ENCODE measurements at places on chromosomes 1 and 21. TPM values are rescaled to one million over a fixed set of nuclear protein-coding genes. Genes with fewer than 3 reads are reported as not detected.
A peak's percentile ranks its signal among the peaks of the same experiment; 100 is the strongest.

- DNase-seq: no peak
Observed at GRCh38 chr1:223244366-223245103, 101.5 kb upstream of the TLR5 start.

Gene ALPL
- 11.1 TPM for total RNA-seq

DNA sequence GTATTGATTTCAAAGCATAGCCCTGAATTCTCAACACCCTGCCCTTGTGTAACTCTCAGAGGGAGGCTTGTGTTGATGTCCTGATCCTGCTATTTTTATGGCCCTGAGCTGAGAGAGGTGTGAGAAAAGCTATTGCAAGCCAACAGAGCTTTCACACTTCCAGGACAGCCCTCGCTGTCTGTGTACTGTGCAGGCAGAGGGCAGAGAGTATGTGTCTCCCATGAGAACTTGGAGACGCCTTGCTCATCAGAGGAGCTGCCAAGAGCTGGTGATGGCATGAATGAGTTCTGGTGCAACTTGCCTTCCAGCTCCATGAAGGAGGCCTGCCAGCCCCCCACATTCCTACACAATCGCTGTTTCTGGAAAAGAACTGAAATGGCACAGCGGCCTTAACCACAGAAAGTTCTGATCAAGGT, 144.1 kb upstream of the AJAP1 start:
- DNase-seq: no peak

- DNase-seq: no peak
Observed at GRCh38 chr21:44508711-44509445, 31.1 kb downstream of the KRTAP10-1 start.

GRCh38 chr1:25992689-25993171, 5.1 kb downstream of the PAFAH2 start:
- DNase-seq: no peak

Gene GNG4
- total RNA-seq: 0.38 TPM

Gene RHD
- not detected for total RNA-seq

DNA sequence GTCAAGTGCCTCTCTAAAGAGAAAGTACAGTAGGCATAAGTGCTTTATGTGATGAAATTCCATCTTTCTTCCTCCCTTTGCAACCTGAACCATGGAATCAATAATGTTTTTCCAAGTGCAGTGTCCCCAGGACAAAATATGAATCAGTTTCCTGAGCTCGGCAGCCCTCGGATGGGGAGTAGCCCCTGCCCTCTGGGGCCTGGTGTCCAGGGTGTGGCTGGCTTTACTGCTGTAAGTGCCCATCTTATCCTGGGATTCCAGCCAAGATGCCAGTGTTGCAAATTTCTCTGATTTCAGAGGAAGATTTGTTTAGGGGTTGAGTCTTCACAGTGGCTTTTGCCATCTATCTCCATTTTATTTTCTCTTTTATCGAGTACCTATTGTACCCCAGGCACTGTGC, 40.5 kb upstream of the SRP9 start:
- no peak for DNase-seq

DNA sequence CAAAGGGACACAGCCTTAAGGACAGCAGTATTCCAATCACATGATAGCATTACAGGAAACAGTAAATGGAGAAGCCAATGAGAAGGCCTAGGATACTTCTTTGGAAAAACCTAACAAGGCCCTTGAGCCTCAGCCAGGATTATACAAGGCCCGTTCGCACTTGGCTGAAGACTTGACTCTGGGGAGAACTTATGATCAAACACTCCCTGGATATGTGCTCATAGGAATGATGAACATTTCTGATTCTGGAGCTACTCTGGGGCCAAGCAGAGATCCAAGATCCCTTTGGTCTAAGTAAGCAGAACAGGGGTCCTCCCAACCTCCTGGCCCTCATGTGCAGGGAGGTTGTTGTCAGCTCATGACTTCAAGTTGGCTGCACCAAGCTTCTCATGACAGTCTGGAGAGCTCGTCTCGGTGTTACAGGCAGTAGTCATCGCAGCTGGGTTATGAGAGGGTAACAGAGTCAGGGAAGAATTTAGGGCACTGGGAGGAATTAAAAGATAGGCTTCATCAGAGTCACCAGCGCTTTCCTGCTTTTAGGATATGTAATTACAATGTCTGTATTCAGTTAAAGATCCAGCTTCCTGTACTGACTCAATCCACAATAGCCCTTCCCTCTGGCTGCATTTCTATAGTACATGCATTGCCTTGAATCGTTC, 92.5 kb upstream of the IRF2BP2 start:
- no peak for DNase-seq

Gene FMO5
- total RNA-seq: 2.4 TPM

Gene CYP4A11
- not detected for total RNA-seq

GRCh38 chr1:166165661-166166328, 1.0 kb downstream of the FAM78B start:
- DNase-seq: no peak

- no peak for DNase-seq
Observed at GRCh38 chr1:214208460-214208859, 72.5 kb upstream of the SMYD2 start.

Gene RPL11
- 706 TPM for total RNA-seq

Gene DTL
- 0.74 TPM for total RNA-seq

Gene CELA3A
- 7.6 TPM for total RNA-seq

Gene TTC39A
- total RNA-seq: 0.81 TPM

DNA sequence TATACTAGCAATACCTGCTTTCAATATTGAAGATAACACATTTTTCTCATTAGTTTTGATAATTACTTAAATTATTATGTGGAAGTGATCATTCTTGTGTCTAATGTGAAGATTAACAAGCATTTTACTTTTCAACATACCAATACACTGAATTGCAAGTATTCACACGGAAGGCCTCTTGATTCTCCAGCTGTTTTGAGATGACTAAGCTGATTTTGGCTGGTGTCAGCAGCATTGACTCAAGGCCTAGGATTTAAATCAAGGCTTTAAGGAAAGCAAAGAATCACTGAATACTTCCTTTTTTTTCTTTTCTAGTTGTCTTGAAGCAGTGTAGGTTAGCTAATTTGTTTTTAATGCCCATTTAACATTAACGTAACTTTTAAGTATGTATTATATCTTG, 373.7 kb downstream of the SRGAP2C start:
- no peak for DNase-seq

Gene ADCY10
- total RNA-seq: 0.38 TPM

DNA sequence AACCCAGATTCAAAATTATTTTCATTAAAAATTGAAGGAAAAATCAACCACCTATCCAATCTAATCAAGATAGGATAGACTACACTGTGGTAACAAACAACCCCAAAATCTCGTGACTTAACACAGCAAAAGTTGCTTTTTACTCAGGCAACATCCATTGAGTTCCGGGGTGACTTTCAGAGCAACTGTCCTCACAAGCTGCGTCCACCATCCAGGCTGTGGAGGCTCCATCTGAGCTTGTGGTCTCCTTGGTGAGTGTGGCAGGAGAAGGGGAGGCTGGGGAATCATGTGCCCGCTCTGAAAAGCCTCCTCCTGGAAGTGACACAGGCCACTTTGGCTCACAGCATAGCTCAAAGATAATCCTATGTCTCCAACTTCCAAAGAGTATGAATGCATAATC, 52.4 kb downstream of the CD2 start:
- no peak for DNase-seq

- DNase-seq: no peak
Observed at GRCh38 chr1:181768930-181769280, 285.6 kb downstream of the CACNA1E start.

Gene C8B
- not detected for total RNA-seq

- DNase-seq: no peak
Observed at GRCh38 chr1:227353186-227353585, 34.9 kb upstream of the CDC42BPA start.

- no peak for DNase-seq
Observed at GRCh38 chr1:44557778-44558177, 116.5 kb downstream of the TMEM53 start.

DNA sequence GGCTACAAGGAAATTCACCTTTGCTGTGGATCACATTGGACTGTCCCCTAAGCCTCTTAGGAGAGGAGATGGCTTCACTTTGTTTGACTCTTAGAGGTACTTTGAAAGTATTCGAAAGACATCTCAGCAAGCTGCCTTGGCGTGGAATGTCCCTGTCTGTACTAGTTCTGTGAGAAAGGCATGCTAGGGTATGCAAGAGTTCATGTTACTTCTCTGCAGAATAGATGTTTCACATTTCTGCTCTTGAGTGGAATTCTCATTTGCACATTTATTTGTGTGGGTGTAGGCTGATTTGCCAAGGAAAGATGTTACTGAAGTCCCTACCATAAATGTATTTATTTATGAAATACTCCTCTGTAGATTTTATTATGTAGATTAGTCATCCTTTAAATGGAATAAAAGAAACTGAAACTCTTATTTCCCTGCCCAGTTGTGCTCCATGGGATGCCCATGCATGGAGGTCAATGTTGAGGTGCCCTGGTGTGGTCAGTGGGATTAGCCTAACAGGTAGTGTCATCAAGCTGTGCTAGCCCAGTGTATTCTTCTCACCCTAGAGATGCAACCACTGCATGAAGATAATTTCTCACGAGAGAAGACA, 13.8 kb downstream of the MIA3 start:
- no peak for DNase-seq

Gene PPIE
- total RNA-seq: 29.0 TPM

Gene NR1I3
- total RNA-seq: not detected

GRCh38 chr1:40423264-40423642, 27.0 kb upstream of the ZFP69B start:
- DNase-seq: no peak

DNA sequence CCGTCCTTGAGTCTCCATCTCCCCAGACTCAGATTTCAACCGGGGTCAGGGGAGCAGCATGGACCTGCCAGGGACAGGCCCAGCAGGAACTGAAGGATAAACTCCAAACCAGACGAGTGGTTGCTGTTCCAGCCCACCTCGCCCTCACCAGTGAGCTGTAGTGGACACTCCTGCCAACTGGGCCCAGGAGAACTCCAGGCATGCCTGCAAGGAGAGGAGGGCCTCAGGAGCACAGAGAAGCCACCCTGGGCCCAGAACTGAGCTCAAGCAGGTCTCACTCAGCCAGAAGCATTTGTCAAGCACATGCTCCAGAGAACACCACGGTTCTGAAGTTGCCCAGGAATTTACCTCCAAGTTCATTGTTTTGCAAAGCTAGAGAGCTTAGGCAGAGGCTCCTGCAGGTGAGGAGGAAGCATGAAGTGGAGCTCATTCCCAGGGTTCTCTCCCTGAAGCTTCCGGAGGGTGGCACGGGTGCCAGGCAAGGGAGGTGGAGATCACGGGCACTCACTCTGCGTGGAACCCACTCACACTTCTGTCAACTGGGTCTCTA, 61.0 kb downstream of the MATN1 start:
- DNase-seq: peak; percentile 29

GRCh38 chr1:86926883-86927282, 12.4 kb downstream of the HS2ST1 start:
- DNase-seq: no peak

Gene THRAP3
- total RNA-seq: 76.6 TPM

Gene KCNE2
- not detected for total RNA-seq

Gene ZBTB8A
- total RNA-seq: 10.4 TPM

DNA sequence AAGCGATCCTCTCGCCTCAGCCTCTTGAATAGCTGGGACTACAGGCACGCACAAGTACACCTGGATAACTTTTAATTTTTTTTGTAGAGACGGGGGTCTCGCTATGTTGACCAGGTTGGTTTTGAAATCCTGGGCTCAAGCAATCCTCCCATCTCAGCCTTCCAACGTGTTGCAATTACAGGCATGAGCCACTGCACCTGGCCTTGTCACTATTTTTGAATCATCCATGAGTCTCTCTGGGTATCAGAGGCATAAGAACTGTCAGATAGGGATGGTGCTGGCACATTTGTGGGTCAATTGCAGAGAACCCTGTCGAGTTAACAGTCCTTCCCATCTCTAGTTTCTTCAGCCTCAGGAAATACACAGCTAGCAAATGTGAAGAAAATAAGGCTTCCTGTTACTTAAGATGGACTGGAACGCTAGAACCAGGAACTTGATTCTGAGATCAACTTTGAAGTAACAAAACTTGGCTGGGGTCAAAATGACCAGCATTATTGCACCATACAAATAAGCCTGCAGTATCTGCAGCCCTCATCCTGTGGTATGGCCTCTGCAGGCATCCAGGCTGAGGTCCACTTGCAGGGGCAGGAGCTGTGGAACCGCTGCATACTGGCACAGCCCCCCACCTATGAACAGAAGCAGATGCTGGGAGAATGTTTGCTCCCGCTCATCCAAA, 124.3 kb upstream of the GADD45A start:
- DNase-seq: no peak

Gene NEXN
- 202 TPM for total RNA-seq

Gene RGS13
- 0.81 TPM for total RNA-seq

Gene TMEM240
- 3.9 TPM for total RNA-seq

GRCh38 chr21:43842742-43843141, 22.3 kb upstream of the AGPAT3 start:
- no peak for DNase-seq

- no peak for DNase-seq
Observed at GRCh38 chr21:36005018-36005417, 55.3 kb downstream of the SETD4 start.

Gene NCSTN
- 78.9 TPM for total RNA-seq

- DNase-seq: peak; percentile 36
Observed at GRCh38 chr21:34363733-34364132, at the start of gene KCNE2. Gene KCNE2, plus strand, starts transcription at chr21:34364006. Its CDS starts 6,473 bp downstream, at chr21:34370479.

DNA sequence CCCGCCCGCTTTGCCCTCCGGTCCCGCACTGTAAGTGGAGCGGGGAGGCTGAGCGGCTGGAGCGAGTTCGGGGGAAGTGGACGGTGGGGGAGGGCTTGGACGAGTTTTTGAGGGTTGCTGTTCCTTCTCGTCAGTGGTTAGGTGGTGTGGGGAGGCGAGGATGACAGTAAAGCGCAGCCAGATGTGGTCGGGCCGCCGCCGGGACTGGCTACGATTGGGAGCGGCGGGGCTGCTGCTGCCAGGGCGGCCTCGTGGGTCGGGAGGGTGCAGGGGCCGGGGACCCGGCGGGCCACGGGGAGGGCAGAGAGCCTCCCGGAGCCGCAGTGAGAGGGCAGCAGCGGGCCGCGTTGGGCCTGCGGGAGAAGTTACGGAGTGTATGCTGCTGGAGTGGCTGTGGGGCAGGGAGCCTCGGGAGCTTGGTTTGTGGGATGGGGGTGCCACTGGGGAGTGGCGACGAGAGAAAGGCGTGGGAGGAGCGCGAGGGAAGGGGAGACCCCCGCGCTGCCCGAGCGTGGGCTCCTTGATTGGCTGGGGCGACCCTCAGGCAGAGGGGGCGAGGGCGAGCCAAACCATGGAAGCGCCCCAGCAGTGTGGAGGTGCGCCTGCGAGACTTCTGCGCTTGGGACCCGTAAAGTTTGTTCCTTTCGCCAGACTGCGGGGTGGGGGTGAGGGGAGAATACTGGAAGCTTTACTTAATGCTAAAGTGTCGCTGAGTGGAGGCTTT, 2.1 kb downstream of the ADGRL2 start:
- DNase-seq: peak; percentile 89

- DNase-seq: no peak
Observed at GRCh38 chr1:20578062-20578461, 10.8 kb upstream of the CDA start.

All from posterior vena cava (tissue), 2 donors.